ENCODE measurements at places on chromosomes 2 and 18.

- no peak for DNase-seq
Observed at GRCh38 chr2:121480826-121481225, 49.9 kb upstream of the RNU4ATAC start.

DNA sequence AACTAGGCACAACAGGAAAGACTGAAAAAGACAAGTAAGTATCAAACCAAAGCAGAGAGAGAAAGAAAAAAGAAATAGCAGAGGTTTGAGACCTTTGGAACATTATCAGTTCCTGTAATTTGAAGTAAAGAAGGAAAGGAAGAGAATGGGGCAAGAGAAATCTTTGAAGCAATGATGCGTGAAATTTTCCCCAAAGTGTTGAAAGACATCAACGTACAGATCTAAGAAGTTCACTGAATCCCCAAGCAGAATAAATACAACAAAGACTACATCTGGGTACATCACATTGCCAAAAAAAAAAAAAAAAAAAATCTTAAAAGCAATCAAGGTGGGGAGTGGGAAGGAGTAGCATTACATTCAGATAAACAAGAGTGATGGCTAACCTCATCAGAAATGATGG is 6.0 kb upstream of the SLC30A6 start:
- DNase-seq: no peak

GRCh38 chr2:23221236-23221635 is 163.7 kb upstream of the KLHL29 start:
- DNase-seq: no peak

DNA sequence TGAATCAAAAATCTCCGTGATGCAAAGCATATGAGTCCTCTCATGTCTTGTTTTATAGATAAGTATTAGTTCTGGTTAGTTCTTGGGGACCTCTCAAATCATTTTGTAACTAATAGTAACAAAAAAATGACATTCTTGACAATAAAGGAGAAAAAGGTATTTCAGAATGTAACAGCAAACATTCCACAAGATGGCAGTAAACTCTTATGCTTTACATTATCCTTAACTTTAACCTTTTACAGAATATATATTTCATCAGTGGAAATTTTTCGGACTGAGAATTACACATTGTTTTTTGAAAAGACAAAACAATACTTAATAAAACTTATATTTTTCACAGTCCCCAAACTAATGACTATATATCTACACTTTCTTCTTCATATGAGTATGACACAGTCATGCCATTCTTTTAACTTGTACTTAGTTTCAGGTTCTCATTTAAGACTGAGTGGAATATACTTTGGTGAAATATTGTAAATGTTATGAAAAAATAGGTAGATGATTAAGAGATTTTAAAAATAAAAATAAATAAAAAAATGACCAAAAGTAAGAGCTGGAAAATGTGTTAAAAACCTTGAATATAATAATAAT is 142.9 kb upstream of the NXPH2 start:
- no peak for DNase-seq

Measured in NCI-H1048 (cell line).